NCI-H187 (cell line): ENCODE measurements at places on chromosomes 5 and 9.

- no peak for DNase-seq
These were observed 14.4 kb downstream of the IDNK start for GRCh38 chr9:83637389-83637788.

GRCh38 chr5:168683247-168683926 lies 104.2 kb upstream of the PANK3 start:
- no peak for DNase-seq

DNA sequence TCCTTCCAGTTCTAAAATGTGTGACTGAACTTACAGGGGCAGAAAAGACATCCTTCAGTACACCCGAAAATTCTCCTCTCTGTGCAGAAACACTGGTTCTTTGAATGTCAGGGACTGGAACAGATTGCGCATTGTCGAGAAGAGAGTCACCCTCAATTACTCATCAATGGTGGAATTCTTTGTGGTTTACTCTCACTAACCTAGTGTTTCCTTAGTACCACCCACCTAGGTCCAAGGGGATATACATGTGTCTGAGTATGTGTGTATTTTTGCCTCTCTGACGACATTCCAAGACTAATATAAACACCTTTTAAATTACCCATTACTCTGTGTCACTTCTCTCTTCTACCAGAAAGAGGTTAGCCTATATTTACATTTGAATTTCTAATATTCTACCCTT lies 660.8 kb downstream of the TLE1 start:
- DNase-seq, result no peak

DNA sequence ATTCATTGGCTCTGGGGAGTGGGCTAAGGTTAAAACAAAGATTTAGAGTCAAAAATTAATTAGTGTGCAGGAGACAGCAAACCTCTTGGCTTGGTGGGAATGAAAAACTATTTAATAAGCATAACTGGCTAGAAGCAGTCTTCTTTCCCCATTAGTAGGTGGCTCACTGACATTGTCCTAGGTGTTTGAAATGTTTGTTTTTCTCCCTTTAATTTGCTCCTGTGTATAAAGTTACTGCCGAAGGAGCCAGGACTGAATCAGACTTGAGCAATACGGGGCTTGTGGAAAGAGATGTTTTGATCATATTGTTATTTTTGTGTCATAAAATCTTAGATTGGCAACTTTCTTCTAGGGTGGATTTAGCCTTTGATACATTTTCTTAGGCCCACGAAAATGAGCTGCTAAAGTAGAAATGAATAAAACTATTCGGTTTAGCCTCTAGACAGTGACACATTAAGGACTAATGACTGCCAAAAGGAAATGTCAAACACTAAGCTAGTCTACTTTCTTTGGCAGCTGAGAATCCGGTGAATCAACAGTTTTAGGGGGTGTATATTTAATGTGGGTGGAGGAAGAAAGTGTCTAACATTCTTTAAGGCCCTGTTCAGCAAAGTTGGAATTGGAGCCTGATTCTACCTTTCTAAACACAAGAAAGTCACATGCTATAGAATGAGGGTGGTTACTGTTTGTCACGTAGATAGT lies 30.2 kb downstream of the LRRTM2 start:
- DNase-seq, result no peak

GRCh38 chr5:168985454-168985853 lies 315.5 kb downstream of the SLIT3 start:
- no peak for DNase-seq

- no peak for DNase-seq
These were observed 74.5 kb downstream of the FBXO38 start for GRCh38 chr5:148458036-148458888.

- DNase-seq, result no peak
These were observed 7.5 kb downstream of the ADAMTS13 start for GRCh38 chr9:133429641-133430161.

- no peak for DNase-seq
These were observed 81.2 kb upstream of the NIPBL start for GRCh38 chr5:36795366-36795765.

- DNase-seq, result no peak
These were observed 123.4 kb downstream of the ZCCHC7 start for GRCh38 chr9:37243588-37244345.

GRCh38 chr5:40401284-40402006 lies 278.3 kb upstream of the PTGER4 start:
- no peak for DNase-seq

GRCh38 chr5:39175273-39175955 lies 43.9 kb downstream of the FYB1 start:
- no peak for DNase-seq

- no peak for DNase-seq
These were observed 92.9 kb downstream of the TNC start for GRCh38 chr9:115024925-115025535.

DNA sequence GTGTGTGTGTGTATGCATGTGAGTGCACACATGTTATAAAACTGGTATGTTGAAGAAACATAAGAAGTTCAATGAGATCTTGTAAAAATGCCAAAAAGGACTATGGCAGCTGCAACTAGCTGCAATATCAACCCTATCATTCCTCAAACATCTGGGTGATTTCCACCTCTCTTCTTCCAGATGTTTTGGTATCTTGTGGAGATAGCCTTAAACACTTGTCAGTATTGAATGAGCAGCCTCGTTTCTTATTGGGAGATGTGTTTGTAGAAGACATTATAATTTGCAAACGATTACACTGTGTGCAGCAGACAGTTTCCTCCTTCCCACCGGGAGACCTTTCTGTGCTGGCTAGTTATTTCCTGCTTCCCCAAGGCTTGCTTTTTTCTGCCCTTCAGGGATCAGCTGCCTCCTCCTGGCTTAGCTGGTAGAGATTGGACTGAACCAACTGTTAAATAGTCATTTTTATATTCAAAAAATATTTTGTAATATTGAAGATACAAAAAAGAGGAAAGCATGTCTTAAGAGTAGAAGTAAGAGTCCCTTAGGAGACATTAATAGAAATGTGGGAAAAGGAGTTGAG lies 168.4 kb upstream of the MPDZ start:
- DNase-seq, result no peak

- DNase-seq, result no peak
These were observed 404.6 kb downstream of the DMRT2 start for GRCh38 chr9:1454616-1455347.

DNA sequence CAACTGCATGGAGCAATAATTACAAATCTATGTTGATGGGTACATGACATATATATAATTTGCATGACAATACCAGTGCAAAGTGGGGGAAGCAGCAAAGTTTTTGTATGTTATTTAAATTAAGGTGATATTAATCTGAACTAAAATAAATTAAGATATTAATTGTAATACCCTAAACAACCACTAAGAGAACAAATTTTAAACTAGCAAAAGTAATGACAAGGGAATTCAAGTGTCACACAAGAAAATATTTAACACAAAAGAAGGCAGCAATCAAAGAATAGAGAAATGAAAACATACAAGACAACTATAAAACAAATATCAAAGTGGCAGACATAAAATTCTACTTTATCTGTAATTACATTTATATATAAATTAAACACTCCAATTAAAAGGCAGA lies 2003.4 kb downstream of the MAT2B start:
- DNase-seq, result no peak

- DNase-seq, result no peak
These were observed 49.6 kb downstream of the SERINC5 start for GRCh38 chr5:80206282-80206681.

- no peak for DNase-seq
These were observed 100.8 kb upstream of the RANBP3L start for GRCh38 chr5:36402512-36402906.

- no peak for DNase-seq
These were observed 277.2 kb upstream of the SLC24A2 start for GRCh38 chr9:20065796-20066700.

DNA sequence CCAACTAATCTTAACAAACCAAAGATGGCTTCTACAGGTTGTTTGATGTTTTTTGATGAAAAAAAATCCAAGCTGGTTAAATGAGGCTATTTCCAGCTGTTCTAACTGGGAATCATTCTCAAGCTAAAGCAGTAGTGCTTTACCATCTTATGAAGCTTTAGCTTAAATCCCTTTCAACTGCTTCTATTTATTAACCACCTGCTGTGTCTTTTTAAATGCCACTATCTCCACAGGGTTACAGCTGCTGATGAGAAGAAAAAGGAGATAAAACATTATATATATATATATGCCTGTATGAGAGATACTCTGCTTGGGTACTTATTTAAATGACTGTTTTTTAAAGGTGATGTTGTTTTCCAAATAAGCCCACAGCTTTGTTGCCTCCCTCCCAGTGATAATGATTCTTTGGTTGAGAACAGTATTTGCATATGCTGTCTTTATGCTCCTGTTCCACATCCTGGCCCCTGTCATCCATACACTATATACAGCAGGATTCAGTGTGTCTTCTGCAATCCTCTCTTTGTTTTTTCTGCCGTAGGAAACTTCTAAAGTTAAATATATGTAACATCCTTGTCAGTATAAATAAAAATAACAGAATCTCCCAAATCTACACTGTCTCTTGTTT lies 164.0 kb downstream of the PAM start:
- no peak for DNase-seq

DNA sequence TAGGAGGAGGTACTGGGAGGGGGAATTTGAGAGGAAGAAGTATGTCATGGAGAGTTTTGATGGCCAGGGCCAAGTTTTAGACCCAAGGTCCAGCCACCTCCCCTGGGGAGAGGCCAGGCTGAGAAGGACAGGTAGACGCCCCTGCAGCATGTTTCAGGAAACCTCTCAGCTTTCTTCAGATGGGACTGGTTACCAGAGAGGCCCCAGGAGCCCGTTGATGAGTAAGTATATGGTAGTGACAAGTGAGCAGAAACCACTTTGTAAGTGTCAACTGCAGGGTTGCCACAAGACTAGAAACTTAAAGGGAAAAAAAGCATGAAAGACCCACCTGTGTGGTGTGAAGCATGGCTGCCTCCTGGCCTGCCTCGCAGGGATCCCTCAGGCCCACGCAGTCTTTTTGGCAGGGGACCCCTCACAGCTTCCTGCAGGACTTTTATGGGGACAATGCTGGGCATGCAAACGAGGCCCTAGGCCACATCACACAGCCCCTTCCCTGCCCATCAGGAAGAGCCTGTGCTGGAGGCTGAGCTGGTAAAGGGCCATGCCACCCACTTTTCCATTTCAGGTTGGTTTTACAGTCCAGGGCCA lies 255.9 kb downstream of the FSTL4 start:
- DNase-seq, result no peak

DNA sequence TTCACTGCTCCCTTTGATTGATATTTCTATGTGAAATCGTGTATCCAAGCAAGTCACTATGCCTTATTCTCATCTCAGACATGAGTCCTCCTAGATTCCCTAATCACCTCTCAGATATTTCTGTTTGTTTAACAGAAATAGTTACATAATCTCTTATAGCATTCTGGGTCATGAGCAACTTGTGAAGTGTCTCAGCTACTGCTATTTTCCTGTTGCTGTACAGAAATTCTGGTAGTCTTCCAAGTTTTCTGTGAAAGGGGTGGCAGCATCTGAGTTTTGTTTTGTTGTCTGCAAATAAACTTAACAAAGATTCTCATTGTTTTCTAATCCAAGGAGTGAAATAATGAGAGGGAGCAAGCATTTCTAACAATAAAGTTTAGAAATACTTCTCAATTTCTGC lies 256.9 kb upstream of the ST8SIA4 start:
- no peak for DNase-seq

DNA sequence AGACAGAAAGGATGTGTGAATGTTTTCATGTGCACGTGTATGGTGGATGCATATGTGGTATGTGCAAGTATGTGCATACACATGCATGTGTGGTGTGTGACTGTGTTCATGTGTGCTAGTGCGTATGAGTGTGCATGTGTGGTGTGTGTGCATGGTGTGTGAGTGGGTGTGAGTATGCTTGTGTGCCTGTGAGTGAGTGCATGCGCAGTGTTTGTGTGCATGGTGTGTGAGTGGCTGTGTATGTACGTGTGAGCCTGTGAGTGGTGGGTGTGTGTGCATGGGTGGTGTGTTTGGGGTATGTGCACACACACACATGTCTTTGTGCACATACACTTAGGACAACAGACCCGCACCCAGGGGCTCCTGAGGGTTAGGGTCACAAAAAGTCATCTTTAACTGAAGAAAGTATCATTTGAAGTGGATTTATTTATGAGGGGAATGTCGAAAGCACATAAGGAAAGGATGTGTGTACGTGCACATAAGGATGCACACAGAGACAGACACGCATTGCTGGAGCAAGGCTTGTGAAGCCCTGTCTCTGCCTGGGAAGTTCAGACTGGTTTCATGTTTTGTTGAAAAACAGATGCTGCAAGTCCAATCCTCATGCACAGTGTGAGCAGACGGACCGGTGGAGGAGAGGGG lies 237.0 kb downstream of the SYK start:
- no peak for DNase-seq
